ENCODE measurements at places on chromosomes 2 and 18.

DNA sequence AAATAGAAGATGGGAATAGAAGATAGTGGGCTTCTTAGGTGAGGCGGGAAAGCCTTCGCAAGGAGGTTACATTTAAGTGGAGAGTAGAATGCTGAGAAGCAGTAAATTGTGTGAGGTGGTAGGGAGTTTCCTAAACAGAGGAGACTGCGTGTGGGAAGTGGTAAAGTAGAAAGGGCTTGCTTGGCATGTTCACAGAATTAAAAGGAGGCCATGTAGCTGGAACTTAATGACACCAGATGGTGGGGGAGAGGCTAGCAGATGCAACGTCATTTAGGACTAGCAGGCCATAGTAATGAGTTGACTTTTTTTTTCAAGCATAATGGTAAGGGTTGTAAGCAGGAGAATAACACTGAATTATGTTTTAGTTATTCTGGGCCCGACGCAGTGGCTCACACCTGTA is 13.0 kb upstream of the RTN4 start:
- DNase-seq = no peak

GRCh38 chr18:2905854-2906703 is 59.3 kb downstream of the EMILIN2 start:
- peak; percentile 82 for DNase-seq

- DNase-seq = no peak
Observed at GRCh38 chr18:7319161-7319560, 88.3 kb downstream of the LRRC30 start.

GRCh38 chr18:73047688-73048087 is 179.9 kb upstream of the NETO1 start:
- no peak for DNase-seq

DNA sequence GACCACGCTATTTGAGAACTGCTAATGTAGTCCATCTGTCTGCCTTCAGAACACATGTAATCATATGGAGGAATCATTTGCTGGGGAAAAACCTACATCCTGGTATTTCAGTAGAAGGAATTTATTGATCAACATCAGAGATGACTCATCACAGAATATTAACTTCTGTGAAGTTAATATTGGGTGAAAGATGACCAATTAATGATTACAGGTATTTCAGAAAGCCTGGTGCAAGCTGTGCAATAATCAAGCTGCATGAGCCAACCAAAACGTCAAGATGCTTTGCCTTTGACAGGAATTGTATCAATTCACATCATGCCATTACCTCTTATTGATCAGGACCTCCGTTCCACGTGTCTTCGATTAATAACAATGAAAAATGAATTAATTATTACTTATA is 9.4 kb upstream of the SPATS2L start:
- no peak for DNase-seq

GRCh38 chr2:209381091-209381490 is 42.8 kb upstream of the MAP2 start:
- no peak for DNase-seq

Data from testis (tissue), 5 donors.